ENCODE measurements at places on chromosomes 11 and 22.
A peak's percentile ranks its signal among the peaks of the same experiment; 100 is the strongest.

DNA sequence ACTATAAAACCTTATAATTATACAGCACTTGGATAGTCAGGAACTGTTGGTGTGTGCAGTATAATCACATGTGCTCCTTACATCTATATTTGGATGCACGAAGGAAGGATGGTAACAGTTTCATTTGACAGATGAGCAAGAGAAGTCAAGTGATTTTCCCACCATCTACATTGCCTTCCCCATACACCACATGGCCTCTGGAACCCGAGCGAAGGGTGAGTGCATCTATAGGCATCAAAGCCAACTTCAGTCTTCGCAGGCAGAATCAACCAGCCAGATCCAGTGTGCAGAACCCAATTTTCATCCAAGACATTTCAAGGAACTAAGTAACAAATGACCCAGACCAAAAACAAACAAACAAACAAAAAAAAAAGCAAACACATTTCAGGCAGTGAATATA, 85.1 kb upstream of the BLID start:
- no peak for DNase-seq

GRCh38 chr11:107653076-107653475, 58.8 kb downstream of the SLN start:
- DNase-seq: no peak

GRCh38 chr22:26983311-26983710, 325.9 kb downstream of the MIAT start:
- no peak for DNase-seq

DNA sequence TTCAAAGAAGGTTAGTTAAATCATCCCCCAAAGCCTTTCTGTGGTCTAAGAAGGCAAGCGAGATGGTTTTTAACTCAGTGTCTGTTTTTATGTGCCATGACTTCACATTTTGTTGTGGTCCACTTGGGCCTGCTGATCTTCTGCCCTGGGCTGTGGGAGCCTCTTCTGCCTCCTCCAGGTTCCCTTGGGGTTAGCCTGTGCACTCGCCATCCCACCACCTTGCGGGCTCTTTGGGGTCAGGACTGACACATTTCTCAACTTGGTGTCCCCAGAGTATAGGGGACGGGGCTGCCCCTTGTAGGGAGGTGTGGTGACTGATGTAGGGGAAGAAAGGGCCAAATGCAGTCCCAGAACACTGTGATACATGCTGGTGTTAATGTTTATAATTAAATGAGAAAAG, 207.0 kb downstream of the TBC1D22A start:
- no peak for DNase-seq

DNA sequence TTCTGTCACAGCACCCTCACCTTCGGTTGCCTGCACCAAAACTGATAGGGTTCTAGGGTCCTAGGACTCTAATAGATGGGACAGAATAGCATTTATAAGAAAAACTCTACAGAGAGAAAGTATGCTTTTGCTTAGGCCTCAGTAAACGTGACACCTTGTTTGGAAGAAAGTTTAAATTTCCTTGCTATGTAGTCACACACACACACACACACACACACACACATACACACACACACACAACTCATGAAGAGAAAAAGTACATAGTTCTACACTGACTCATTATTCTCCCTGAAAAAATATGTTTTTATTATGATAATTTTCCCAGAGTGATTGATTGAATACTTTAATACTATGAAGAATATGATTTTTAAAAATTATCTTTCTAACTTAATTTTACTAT, 220.8 kb upstream of the SNX19 start:
- DNase-seq: no peak

DNA sequence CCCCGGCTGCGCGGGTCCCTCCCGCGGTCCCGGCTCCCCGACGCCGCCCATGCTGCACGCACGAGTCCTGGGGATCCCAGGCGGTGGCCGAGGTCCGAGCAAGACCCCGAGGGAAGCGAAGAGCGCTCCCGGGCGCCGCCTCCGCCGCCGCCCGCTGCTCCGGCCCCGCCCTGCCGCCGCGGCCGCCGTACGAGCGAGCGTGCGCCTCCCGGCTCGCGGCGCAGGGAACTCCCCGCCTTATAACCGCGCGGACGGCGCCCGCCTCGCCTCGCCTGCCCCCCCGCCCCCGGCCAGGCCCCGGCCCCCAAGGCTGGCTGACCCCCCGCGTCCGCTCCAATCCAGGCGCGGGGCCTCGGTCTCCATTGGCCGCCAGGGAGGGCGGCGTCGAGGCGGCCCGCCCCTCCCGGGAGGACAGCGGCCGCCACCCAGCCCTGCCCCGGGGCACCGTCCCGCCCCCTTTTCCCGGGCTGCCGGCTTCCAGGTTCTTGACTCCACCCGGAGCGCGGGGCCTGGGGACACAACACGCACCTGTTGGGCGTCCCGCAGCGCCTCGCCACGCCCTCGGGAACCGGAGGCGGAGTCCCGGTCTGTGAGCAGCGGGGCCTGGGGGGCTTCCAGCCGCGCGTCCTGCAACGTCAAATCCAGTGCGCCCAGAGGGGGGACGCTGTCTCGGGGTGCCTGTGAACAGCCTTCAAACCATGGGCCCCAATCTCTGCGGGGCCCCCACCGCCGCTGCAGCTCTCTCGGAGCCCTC, at the start of gene FADS3:
FADS3 (minus strand) TSS at position 215 of the 754 bp plus-strand sequence; CDS start at position 51, 164 bp downstream.
- DNase-seq: peak; percentile 72

- no peak for DNase-seq
Observed at GRCh38 chr11:128157423-128158298, 429.7 kb downstream of the ETS1 start.

DNA sequence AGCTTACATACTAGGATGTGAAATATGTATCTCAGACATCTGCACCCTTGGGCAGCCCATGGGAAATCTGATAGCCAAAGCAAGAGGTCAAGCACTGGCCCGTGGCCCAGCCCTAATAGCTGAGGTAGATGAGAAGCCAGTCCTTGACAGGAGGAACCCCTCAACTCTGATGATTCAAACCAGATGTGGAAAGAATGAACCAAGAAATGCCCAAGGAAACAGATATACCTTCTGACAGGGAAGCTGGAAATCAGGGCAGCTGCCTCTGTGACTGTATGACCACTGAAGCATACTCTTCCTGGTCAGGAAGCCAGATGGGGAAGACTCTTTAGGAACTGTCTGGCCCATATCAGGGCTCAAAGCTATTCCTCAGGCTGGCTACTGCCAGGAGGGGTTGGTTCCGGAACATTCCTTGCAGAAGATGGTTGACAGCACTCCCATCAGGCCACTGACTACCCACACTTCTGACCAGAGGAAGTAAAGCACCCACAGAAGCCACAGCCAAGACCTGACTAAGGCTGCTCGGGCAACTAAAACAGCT, 124.2 kb downstream of the SWAP70 start:
- DNase-seq: no peak

DNA sequence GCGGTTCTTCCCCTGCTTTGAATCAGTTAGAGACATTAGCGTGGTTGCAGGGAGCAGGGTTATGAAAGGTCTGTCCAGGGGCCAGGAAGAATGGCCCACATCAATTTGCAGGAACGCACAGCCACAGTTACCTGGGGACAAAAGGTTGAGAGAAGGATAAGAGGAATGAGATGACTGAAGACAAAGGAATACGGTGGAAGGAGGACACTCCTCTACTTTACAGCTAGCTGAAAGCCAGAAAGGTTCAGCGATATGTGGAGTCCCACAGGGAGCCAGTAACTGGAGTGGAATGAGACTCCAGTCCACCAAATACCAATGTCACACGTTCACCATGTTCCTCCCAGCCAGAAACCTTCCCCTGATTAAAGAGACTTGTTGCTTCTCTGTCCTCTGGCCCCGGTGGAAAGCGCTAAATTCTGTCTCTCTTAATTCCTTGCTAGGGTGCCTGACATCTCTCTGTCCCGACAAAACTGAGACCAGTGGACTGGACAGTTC, 10.7 kb downstream of the XNDC1N start:
- no peak for DNase-seq

DNA sequence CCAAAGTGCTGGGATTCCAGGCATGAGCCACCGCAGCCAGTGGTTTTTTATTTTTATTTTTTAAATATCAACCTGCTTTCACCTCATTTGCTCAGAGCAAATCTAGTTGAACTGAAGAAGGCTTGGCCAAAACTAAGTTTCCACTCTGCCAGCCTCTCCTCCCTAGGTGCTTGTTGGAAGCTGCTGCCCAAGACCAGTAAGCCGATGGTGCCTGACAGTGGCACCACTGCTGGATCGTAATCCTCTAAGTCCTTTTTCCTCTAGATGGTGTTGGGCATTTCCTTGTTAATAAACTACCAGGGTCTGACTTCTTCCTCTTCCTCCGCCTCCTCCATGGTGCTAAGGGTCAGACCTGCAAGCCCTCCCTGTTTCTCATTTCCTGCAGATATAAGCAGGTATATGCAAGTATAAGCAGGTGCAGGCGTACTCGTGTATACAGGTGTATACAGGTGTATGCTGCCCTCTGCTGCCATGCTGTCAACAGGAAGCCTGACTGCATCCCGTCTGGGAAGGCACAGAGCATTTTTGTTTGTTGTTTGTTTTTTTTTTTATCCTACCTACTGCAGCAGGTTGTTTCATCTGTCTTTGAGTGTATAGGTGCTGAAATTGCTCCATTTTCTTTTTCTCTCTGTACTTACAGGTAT, 1.6 kb downstream of the NADSYN1 start:
- no peak for DNase-seq

DNA sequence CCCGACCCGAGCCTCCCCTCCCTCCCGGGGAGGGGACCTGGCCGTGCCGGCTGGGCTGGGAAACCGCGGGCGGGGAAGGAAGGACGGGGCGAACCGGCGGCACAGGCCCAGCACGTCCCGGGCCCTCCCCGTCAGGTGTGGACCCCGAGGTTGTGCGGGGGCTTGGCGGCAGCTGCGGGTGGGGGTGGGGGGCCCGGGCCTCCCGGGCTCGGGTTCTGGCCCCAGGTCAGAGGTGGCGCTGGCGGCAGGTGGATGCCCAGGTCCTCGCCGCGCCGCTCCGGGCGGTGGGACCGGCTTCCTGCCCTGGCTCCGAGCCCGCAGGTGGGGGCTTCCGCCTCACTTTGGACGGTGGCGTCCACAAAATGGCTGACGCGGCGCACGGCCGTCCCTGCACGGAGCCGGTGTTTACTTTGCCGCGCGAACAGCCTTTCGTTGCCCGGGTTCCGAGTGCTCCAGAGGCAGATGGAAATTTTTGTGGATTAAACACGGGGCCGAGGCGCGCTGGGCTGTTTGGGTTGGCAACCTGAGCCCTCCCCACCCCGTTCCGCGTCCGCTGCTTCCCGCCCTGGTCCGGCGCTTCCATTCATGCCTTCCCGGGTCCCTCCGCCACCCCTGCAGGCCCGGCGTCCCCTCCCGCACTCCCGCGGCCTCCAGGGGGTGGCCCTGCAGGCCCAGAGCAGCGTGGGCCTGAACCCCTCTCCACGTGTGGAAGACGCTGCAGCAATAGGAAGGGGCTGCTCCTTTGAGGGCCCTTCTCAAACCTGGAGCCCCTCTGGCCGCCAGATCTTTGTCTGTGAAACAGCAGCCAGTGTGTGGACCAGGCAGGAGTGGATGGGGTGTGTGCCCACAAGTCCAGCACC, 92.0 kb upstream of the KCNQ1OT1 start:
- no peak for DNase-seq

DNA sequence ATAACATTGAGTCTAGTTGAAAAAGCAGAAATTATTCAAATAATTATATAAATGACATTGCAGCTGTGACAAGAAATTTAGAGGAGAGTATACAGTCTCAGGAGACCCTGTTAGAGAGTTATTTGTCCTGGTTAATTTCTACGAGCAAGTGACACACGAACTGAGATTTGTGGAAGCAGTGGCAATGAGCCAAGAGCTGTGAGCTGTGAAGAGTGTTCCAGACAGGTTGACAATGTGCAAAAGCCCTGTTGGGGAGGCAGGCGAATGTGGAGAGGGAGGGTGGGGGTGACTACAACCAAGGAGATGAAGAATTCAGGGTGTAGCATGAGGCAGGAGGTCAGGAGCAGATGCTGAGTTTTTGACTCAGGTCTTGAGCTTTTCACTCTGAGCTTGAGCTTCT, 620.2 kb upstream of the TENM4 start:
- DNase-seq: no peak

GRCh38 chr22:27419473-27419872, 382.1 kb downstream of the MN1 start:
- no peak for DNase-seq

DNA sequence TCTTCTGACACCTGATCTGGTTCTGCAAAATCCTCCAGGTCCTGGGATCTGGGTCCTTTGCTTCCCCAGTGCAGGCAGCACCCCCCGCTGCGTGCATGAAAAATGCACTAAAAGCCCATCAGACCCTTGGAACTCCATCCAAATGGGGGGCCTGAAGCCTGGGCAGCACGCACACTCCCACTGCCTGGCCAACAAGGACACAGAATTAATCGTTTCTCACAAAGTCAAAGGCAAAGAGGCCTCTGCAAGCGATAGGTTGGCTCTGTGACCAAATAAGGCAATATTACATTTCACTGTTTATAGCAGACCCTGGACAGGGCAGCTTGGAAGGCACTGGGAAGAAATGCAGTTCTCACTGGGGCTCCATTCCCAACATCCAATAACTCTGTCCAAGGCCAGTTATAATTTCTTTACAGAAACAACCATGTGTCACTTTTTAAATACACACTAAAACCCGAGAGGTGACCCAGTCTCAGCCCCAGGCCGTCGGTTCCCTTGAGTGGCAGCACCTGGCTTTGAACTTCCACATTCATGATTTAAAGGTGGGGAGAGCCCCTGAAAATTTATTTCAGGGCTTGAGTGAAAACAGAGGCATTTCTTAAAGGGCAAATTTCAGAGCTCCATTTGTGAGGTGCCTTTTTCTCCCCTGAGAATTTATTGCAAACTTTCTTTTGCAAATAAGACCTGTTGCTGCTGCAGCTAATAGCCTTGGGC, 114.4 kb upstream of the ANO1 start:
- DNase-seq: no peak

DNA sequence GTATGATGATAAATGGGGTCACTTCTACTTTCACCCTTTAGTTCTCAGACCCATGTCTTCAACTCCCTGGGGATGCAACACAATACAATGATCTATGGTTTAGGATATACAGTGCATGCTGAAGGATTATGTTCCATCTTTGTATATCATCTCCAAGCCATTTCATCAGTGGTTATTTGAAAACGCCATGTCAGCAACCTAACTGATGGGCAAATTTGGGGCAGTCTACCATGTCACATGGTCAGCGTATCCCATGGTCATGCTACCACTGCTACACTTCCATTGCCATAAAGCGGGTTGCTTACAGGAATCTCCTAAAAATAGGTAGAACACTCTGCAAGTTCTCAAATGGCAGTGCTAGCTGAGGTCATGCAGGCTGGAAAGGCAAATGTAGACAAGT, 236.5 kb upstream of the ISX start:
- no peak for DNase-seq

GRCh38 chr11:104541701-104542100, 356.6 kb downstream of the CASP12 start:
- DNase-seq: no peak

- DNase-seq: no peak
Observed at GRCh38 chr22:27647540-27647939, 154.0 kb downstream of the MN1 start.
